ENCODE measurements at places on chromosomes 7 and 10. TPM values are rescaled to one million over a fixed set of nuclear protein-coding genes. Genes with fewer than 3 reads are reported as not detected.
A peak's percentile ranks its signal among the peaks of the same experiment; 100 is the strongest.

The C7orf57 gene
- not detected for total RNA-seq

- H3K36me3 ChIP-seq = no peaks in the 10 kb centered on the region
- H3K27me3 ChIP-seq = no peaks in the 10 kb centered on the region
- peak; percentile 65 for DNase-seq
- H3K4me3 ChIP-seq = no peak overlapping the region
Measured at GRCh38 chr7:28643584-28644340, 231.4 kb downstream of the CREB5 start.

DNA sequence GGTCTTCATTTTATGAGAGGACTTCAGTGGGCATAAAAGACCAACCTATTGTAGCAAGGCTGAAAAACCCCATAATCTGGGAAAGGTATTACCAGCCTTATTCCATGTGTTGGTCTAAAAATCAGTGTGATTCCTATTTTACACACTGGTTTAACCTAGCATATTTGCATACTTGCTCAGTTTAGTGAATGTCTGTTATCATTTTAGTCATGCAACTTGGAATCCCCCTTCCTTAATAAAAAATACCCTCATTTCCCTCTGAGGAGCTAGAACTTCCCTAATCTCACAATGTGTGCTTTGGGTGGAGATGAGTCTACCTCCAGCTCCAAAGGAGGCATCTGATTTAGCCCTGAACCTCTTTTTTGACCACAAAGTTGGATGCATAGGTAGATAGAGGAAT, 312.8 kb upstream of the SORCS1 start:
- H3K36me3 ChIP-seq = no peaks in the 10 kb centered on the region
- DNase-seq = no peak
- H3K27me3 ChIP-seq = no peaks in the 10 kb centered on the region
- H3K27ac ChIP-seq = no peak overlapping the region
- no peaks in the 10 kb centered on the region for H3K4me1 ChIP-seq

GRCh38 chr10:34275626-34276130, 539.4 kb downstream of the PARD3 start:
- no peaks in the 10 kb centered on the region for H3K4me1 ChIP-seq
- no peak for DNase-seq
- H3K27ac ChIP-seq = no peak overlapping the region
- H3K27me3 ChIP-seq = no peaks in the 10 kb centered on the region
- no peaks in the 10 kb centered on the region for H3K36me3 ChIP-seq

DNA sequence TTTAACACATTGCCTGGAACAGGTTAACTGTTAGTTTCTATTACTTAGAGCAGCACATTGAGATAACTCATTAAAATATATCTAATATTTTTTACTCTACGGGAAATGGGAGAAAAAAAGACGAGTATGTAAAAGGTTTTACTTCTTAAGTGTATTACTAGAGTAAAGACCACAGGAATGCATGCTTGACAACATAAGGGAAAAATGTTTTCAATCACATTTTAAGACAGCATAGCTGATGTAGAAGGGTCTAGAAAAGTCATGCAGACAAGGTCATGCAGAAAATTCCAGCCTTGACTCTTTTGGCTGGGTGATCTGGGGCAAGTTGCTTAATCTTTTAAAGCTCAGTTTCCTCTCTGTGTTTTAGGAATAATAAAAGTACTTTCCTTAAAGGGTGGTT, 806.2 kb downstream of the CNTNAP2 start:
- no peaks in the 10 kb centered on the region for H3K36me3 ChIP-seq
- H3K27ac ChIP-seq = no peak overlapping the region

GRCh38 chr10:60809157-60809556, 30.9 kb downstream of the CDK1 start:
- H3K4me3 ChIP-seq = no peak overlapping the region
- no peaks in the 10 kb centered on the region for H3K27me3 ChIP-seq
- DNase-seq = no peak
- H3K27ac ChIP-seq = no peak overlapping the region

DNA sequence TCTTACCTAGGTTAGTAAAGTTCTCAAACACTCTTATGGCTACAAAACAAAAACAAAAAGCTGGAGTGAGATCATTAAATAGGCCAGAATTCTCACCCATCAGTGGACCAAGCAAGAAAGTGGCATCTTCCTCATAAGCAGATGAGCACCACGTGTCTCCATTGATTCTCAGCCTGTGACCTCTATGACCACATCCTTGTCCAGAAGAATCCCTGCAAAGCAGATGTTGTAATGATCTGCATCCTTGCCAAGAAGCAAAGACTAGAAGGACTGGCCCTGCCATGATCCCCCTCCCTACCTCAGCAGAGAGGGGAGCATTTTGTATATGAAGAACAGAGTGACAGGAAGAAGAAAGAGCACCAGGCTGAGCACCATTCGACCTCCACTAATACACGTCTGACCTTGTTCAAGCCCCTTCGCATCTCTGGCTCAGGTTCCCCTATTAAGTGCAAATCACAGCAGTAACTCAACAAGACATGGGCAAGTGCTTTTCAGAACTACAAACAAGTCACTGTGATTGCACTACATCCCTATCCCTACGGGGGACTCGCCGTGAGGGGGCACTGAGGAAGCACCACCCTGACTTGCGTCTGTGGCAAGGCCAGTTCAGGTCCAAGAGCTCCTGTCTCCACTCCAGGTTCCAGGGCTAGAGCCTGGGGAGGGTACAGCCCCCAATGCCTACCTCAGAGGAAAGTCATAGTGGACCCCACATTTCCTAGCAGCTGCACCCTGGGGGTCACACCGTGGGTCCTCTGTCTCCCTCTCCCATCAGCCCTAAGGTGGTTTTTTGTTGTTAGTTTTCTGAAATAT, 22.2 kb upstream of the RASSF4 start:
- no peaks in the 10 kb centered on the region for H3K27me3 ChIP-seq
- H3K4me1 ChIP-seq = peaks cover 28% of the 10 kb centered on the region
- no peak overlapping the region for H3K4me3 ChIP-seq

DNA sequence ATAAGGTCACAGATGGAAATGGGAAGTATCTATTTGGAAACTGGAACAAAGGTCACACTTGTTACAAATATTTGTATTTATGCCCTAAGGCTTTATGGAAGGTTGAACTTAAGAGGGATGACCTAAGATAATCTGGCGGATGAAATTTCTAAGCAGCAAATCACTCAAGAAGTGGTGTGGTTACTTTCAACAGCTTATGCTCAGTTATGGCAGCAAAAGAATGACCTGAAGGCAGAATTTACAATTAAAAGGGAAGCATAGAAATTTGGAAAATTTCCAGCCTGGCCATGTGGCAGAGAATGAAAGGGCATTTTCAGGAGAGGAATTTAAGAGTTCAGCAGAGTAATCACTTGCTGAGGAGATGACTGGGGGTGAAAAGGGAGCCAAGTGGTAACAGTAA, 95.8 kb upstream of the TNS3 start:
- H3K36me3 ChIP-seq = no peaks in the 10 kb centered on the region
- no peaks in the 10 kb centered on the region for H3K27me3 ChIP-seq
- H3K4me3 ChIP-seq = no peak overlapping the region
- peak overlapping the region; percentile 48 for H3K27ac ChIP-seq
- DNase-seq = no peak

DNA sequence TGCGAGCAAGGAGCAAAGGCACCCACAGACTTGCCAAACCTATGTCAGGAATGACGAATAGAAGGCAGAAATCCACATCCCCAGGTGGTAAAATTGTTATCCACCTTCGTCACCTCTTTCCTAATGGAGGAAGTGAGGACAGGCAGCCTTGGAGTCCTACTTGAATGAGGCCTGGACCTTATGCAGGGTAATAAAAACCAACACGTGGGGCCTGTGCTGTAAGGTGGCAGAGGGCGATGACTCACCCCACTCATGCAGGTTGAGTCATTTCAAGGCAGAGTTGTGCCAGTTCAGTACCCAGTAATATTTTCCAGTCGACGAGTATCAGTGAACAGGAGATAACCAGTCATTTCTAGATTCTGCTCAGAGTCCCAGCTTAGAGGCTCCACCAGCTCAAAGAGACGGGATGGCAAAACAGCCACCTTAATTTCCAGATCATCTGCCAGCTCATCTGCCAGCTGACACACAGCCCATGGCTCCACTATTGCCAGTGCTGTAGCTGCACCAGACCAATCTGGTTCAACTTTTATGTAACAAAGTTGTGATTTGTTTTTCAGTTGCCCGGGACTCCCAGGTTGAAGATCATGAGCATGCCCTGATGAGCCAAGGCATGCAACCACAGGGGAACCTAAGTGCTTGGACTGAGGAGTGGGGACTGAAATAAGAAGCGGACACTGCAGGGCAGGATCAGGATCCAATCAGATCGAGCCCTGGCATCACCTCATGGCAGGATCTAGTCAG, 176.2 kb upstream of the ITGB1 start:
- no peak overlapping the region for H3K4me3 ChIP-seq
- no peak for DNase-seq
- H3K4me1 ChIP-seq = no peaks in the 10 kb centered on the region
- H3K27ac ChIP-seq = no peak overlapping the region
- H3K36me3 ChIP-seq = no peaks in the 10 kb centered on the region

The SRRM3 gene
- total RNA-seq = 1.7 TPM

- no peak overlapping the region for H3K4me3 ChIP-seq
- no peaks in the 10 kb centered on the region for H3K27me3 ChIP-seq
- peaks cover 3% of the 10 kb centered on the region for H3K4me1 ChIP-seq
- H3K36me3 ChIP-seq = no peaks in the 10 kb centered on the region
- no peak for DNase-seq
Measured at GRCh38 chr7:141397236-141398163, 153.7 kb upstream of the AGK start.

DNA sequence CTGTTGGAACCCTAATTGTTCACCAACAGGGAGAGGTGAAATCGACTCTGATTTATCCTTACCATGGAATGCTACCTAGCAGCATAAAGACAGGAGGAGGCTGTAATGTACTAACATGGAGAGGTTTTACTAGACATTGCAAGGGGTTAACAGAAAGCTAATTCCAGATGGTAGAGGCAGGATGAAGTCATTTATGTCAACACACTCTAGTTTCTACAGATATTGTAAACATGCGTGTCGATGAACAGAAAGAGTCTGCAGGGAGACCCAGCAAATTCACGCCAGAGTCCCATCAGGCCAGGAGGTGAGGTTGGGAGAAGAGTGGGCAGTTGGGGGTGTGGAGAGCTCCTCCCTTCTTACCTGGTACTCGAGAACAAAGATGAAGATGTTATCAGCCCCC, 7.0 kb downstream of the NPC1L1 start:
- H3K4me3 ChIP-seq = no peak overlapping the region
- no peaks in the 10 kb centered on the region for H3K27me3 ChIP-seq
- no peak for DNase-seq
- no peaks in the 10 kb centered on the region for H3K36me3 ChIP-seq

The C10orf62 gene
- total RNA-seq = not detected

GRCh38 chr7:83469076-83469475, 179.9 kb downstream of the SEMA3E start:
- no peak overlapping the region for H3K27ac ChIP-seq
- H3K4me3 ChIP-seq = no peak overlapping the region
- H3K36me3 ChIP-seq = no peaks in the 10 kb centered on the region
- no peaks in the 10 kb centered on the region for H3K27me3 ChIP-seq
- H3K4me1 ChIP-seq = no peaks in the 10 kb centered on the region

Measured in Caco-2 (cell line).